ENCODE measurements at places on chromosomes 2 and 18.

GRCh38 chr2:205245001-205245400 lies 437.3 kb upstream of the NRP2 start:
- DNase-seq = no peak

DNA sequence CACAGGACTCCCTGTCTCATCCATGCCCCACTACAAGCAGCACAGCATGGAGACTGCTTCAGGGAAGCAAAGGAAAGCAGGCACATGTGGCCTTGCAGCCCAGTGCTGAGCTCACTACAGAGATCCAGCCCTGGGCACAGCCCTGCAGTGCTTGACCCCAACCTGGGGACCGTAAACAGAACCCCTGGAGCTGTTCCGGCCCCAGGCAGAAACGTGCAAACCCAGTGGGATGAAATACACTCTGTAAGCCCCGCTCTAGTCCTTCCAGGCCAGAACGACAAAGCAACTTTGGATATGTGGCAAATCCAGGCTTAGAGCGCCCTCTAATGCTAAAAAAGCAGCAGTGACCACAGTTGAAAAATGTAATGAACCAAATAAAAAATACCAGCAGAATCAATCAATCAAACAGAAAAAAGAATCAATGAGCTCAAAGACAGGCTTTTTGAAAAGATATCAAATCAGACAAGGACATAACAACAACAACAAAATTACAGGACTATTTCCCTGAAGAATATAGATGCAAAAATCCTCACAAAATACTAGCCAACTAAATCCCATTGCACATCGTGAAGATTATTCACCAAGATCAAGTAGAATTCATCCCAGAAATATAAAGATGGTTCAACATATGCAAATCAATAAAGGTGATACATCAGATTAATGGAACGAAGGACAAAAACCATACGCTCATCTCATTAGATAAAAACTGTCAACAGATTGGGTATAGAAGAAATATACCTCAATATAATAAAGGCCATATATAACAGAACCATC lies 45.6 kb downstream of the ZNF519 start:
- DNase-seq = no peak

DNA sequence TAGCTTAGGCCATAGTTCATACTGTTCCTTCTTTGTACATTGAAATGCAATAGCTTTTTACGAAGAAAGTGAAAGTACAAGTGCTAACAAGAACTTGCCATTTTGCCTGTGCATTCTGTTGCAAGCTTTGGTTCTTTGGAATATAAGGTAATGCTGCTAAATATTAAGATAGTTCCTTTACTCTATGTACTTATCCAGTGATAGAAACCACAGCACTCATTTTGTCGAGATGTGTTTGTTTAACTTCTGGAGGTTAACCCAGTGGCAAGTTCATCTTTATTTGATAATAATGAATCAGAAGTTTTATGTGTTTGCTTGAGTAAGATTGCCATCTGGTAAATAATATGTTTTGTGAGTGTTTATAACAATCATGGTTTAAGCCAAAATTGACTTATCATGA lies 373.1 kb upstream of the FANCL start:
- no peak for DNase-seq

- no peak for DNase-seq
These were observed 72.8 kb downstream of the SOWAHC start for GRCh38 chr2:109686921-109687320.

- no peak for DNase-seq
These were observed 188.4 kb downstream of the MYO5B start for GRCh38 chr18:50006470-50007046.

DNA sequence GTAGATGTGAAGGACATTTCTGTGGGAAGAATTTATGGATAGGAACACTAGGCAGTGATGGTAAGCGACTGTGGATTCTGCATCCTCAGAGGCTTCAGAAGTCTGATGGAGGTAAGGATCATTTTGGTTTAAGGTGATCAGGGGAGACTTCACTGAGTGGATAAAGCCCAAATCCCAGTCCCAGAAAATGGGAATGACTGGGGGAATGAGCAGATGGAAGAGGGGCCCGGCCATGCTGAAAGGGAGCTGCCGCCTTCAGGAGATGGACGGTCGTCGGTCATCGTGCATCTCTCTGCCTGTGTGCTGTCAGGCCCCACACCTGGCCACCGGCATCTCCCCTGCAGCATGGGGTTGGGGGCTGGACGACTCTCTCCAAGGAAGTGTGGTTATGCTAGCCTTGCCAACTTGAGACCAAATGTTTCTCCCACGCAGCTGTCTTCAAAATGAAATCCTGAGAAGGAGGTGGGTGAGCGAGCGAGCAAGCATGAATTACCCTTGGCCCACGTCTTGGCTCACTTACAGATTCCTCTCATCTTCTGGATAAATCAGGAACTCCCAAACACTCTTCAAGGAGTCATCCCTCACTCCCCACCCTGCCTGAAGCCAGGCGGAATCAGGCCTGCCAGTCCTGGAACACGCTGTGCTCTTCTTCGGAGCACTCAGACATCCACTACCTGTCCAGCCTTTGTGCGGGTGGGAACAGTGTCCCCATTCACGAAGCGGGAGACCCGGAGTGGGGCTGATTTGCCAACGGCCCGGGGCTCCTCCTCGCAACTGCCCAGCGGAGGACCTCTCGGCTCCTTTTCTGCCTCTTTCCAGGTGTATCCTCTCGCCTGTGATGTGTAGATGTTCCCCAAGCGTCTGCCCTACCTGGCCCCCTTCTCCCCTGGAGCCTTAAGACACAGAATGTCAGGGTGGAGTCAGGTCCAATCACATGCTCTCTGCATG lies 85.6 kb downstream of the PRKCE start:
- DNase-seq = no peak

GRCh38 chr18:35807811-35808335 lies 164.6 kb upstream of the RMP24 start:
- no peak for DNase-seq

- no peak for DNase-seq
These were observed 12.5 kb downstream of the TTLL4 start for GRCh38 chr2:218722876-218723785.

GRCh38 chr2:231701456-231702373 lies 6.6 kb upstream of the PTMA start:
- DNase-seq = no peak

GRCh38 chr2:20953146-20953824 lies 90.6 kb downstream of the APOB start:
- no peak for DNase-seq

GRCh38 chr2:127628767-127629614 lies 17.0 kb upstream of the GPR17 start:
- DNase-seq = no peak

DNA sequence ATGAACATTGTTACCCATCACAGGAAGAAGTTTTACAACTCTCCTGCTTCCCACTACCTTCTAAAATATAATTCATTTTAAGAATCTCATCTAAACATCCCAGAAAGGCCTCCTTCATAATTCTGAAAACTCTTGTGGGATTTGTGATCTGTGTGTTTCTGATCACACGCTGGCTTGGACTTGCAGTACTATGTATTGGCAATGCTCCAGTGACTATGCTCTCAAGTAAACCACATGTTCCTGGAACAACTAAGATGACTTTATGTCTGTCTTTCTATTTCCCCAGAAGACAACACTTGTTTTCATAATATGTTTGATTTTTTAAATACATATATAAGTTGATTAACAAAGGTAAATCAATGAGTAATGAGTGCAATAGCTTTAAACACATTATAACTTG lies 376.6 kb upstream of the NETO1 start:
- no peak for DNase-seq

DNA sequence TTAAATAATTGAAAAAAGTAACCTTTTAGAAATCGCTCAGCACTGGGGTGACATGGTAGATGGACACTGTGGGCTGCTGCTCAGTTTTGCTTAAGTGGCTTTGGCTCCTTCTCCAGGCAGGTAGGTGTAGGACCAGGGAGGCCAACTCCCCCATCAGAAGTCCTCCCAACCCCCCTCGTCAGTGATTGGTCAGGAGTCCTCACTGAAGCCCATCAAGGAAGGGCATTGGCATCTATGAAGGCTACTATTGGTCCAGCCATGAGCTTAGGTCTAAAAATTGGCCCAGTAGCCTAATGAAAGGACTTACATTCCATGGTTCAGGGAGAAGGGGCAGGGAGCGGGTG lies 34.7 kb downstream of the ST3GAL5 start:
- no peak for DNase-seq

- DNase-seq = no peak
These were observed 41.4 kb downstream of the FECH start for GRCh38 chr18:57544936-57545660.

GRCh38 chr2:2935445-2936149 lies 442.0 kb downstream of the EIPR1 start:
- no peak for DNase-seq
